NCI-H446 (cell line): ENCODE measurements at places on chromosomes 7 and 10.

- no peak for DNase-seq
These were observed 75.0 kb downstream of the POM121L12 start for GRCh38 chr7:53110425-53110824.

GRCh38 chr7:140304191-140304799 lies 94.0 kb downstream of the SLC37A3 start:
- peak; percentile 3 for DNase-seq

DNA sequence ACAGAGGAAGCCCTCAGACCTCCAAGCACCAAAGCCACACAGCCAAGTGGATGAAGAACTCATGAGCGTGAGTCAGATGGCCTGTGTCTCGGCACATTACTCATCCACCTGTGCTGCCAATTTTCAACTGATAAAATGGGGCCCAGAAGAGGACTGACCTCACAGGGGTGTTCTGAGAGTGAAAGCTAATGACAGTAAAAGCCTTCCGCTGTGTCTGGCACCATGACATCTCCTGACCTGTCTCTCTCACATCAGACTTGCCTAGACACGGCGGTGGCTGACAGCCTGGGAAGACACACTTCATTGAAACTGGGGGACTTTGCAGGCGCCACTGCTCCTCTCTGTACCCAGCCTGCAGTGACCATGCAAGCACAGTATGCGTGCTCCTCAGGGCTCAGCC lies 8.3 kb upstream of the SLC18A3 start:
- DNase-seq: no peak

GRCh38 chr7:139691253-139691781 lies 86.5 kb downstream of the HIPK2 start:
- no peak for DNase-seq

- no peak for DNase-seq
These were observed 26.8 kb upstream of the RASGEF1A start for GRCh38 chr10:43293677-43294057.

DNA sequence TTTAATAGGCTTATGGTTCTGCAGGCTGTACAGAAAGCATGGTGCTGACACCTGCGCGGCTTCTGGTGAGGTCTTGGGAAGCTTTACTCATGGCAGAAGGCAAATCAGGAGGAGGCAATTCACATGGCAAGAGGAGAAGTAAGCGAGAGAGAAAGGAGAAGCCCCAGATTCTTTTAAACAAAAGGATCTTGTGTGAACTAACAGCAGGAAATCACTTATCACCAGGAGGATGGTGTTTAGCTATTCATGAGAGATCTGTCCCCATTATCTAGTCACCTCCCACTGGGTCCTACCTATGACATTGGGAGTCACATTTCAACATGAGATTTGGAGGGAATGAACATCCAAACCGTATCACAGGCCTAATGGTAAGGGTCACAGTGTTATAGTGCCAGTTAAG lies 678.0 kb upstream of the KCND2 start:
- no peak for DNase-seq

GRCh38 chr10:129962872-129963640 lies 1.0 kb downstream of the EBF3 start:
- DNase-seq: peak; percentile 28

GRCh38 chr10:91681361-91682276 lies 48.7 kb upstream of the PPP1R3C start:
- peak; percentile 59 for DNase-seq

DNA sequence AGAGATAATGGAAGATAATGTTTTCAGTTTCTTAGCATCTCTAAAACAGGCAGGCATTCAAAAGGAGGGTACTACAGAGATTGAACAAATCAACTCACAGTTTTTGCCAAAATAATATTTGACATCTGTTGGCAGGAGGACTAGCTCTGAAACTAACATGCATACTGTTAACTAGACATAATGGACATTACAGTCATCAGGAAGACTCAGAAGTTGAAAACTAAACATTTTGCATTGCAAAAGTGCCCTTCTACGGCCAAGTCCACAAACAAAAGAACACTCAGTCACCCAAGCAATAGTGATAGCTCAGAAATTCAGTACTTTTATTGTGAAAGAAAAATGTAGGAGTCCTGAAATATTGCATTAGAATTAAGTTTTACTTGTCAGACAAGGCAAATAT lies 399.0 kb downstream of the HGF start:
- DNase-seq: no peak

DNA sequence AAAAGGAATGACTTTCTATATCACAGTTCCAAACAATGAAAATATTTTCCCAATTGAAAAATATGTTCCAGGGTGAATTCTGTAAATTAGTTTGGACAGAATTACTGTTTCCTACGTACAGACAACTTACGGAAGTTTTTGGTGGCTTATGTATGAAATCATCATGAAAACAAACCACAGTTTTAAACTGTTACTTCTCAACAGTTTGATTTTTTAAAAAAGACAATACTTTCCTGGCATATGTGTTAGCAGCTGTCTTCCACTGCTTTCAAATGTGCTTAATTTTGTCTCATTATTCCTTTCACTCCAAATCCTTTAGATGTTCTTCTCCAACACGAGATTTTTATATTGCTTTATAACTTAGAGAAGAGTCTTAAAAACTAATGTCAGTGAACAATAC lies 56.2 kb downstream of the SEMA3A start:
- no peak for DNase-seq

DNA sequence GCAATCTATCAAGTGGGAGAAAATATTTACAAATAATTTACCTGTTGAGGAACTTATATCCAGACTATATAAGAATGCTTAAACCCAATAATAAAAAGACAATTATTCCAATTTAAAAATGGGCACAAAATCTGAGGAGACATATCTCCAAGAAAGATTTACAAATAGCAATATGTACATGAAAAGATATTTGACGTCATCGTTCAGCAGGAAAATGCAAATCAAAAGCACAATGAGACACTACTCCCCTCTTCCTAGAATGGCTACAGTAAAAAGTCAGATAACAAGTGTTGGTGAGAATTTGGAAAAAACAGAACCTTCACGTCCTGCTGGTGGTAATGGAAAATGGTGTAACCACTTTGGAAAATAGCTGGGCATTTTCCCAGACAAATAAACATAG lies 457.0 kb downstream of the DPP6 start:
- no peak for DNase-seq

GRCh38 chr10:12825260-12825849 lies 176.2 kb downstream of the CCDC3 start:
- no peak for DNase-seq

DNA sequence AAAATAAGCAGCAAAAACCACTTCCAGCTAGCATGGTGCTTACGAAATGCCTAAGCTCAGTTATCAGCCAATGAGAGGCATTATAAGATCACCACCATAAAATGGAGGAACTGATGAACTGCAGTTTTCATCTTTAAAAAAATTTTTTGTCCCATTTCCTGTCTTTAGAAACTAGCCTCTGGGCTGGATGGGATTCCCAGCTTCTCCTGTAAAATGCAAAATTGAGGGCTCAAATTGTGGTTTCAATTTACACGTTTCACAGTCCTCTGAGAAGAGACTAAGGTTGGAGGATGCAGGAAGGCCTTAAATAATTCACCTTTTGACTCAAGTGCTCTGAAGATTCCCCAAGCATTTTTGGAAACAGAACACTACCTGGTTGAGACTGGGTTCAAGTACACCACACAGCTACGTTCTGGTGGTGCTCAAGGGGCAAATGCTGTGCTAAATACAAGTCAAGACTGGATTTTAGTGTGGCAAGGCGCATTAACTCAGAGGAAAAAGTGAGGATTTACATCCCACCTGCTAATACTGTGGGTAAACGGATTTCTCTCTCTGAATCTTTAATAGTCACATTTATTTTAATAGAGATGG lies 951 bp downstream of the ZNF25 start:
- no peak for DNase-seq

- no peak for DNase-seq
These were observed 103.9 kb downstream of the LRRC4 start for GRCh38 chr7:127927348-127927696.

GRCh38 chr7:77335581-77335980 lies 80.6 kb downstream of the GSAP start:
- peak; percentile 44 for DNase-seq

DNA sequence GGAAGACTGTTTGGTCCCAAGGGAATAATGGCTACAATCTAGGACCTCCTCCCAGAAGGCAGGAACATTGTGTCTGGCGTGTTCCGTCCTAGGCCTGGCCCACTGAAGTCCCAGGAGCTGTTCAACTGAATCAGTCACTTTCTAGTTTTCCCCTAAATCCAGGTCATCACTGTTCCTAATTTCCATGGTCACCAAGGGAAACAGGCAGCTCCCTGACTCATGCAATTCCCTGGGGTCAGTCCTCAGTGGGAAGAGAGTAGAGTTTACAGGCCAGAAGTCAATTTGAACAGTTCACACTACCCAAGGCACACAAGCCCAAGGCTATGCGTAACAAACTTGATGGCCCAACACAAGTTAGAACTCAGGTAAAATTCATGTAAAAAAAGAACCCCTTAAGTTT lies 44.0 kb downstream of the CREB3L2 start:
- no peak for DNase-seq

- DNase-seq: no peak
These were observed 88.0 kb downstream of the CPED1 start for GRCh38 chr7:121076350-121077164.

DNA sequence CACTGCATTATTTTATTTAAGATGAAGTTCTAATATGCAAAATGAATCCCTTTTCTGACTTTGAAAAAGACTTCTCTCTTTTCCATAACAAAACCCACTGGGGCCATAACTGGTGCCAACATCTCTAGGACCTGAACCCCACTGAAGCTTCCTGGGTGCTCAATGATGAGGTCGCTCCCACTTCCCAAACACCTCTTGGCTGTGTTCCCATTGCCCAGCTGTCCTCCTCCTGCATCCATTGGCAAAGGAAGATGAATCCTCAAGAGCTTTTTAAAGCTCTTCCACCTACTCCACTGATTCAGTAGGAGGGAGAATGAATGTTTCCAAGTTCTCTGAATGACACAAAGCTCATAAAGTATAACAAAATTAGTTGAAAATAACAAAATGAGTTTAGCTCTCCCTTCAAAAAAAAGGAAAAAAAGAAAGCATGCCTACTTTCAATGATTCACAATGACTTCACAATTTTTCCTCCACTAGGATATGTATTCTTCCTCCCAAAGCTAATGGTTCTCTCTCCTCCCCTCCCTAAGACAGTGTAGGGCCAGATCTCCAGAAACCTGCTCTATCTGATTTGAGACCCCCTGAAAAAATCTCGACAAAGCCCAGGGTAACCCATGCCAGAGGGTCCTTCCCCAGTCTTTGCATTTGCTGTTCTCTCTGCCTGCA lies 64.8 kb downstream of the SORBS1 start:
- no peak for DNase-seq

GRCh38 chr7:22601003-22601402 lies 101.0 kb upstream of the STEAP1B start:
- no peak for DNase-seq

DNA sequence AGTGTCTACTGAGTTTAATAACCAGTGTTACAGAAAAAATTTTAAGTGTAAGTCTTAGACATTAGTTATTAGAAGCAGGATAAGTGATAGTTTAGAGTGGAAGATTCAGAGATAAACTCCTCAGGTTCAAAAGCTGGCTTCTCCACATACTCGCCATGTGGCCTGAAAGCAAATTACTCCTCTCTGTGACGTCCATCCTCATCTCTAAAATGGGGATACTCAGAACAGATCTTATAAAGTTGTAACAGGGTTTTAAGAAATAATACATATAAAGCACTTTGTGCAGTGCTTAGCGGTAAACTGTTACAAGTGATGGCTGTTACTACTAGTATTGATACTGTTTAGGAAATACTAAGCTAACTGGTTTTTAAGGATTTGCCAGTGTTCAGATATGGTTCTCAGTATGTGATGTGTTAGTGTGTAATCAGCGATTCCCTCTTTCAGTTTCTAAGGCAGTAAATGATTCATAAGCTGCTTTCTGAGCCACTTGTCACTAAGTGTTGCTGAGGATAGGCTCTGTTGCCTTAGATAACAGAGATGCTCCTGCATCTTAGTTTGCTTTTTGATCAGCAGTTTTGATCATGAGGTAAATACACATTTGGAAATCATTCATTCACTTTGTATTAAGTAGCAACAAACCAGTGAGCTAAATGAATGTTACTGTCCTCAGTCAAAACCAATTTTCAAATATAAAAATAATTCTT lies 58.7 kb downstream of the CYP51A1 start:
- DNase-seq: no peak

GRCh38 chr10:52663161-52663560 lies 109.4 kb downstream of the MBL2 start:
- DNase-seq: no peak

- no peak for DNase-seq
These were observed 391.9 kb upstream of the LRGUK start for GRCh38 chr7:133735222-133735621.

DNA sequence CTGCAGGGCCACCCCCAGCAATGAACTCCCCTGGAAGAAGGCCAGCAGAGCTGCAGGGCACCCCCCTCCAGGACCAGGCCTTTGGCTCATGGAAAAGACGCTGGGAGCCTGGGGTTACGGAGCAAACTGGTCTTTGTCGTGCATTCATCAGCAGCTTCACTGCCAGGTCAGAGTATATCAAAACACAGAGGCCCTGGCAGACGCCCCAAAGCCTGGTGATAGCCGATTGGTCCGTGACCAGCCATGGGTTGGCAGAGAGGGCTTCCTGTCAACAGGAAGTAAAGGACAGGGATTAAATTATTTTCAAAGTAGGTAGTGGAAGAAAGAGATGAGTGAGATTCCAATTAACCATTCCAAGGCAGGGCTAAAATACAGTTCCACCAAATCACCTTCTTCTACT lies 9.0 kb downstream of the PRKAG2 start:
- no peak for DNase-seq

DNA sequence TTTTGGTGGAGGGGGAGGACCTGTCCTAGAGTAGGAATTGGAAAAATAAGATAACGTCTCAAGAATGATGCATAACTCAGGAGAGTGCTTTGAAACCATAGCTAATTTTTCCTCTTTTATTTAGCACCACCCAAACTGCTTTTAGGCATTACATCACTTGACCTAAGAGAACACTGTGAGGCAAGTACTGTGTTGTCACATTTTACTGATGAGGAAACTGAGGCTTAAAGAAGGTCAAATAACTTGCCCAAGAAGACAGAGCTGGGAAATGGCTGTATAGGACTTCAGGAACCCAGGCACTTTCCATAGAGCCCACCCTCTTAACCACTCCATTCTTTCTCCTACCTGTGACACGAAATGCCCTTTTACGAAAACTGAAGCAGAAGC lies 21.4 kb downstream of the ADRB1 start:
- no peak for DNase-seq

GRCh38 chr10:30456266-30456665 lies 22.3 kb downstream of the MAP3K8 start:
- DNase-seq: no peak

DNA sequence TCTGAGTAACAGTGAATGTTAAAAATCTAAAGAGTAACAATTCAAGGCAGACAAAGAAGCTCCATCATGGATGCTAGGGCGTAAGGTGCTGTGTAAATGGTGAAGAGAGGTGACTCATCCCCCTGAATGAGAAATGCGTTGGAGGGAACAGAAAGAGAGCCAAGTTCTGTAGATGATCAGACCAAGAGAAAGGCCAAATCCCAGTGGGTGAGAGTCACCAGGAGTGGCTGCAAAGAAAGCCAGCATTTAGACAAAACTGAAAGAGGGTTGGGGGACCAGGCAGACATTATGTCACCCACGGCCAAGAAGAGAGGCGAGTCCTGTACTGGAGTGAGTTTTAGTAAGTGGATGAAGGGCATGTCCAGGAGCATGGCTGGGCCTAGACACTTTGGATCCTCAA lies 153.1 kb downstream of the TRIL start:
- DNase-seq: no peak
